ENCODE measurements at places on chromosomes 1 and 21.
A peak's percentile ranks its signal among the peaks of the same experiment; 100 is the strongest.

GRCh38 chr21:26443867-26444266, 129.2 kb downstream of the CYYR1 start:
- H3K36me3 ChIP-seq: no peaks in the 10 kb centered on the region
- no peak for DNase-seq
- no peak overlapping the region for H3K4me3 ChIP-seq
- H3K27ac ChIP-seq: no peak overlapping the region
- H3K27me3 ChIP-seq: no peaks in the 10 kb centered on the region

- peaks cover 4% of the 10 kb centered on the region for H3K4me1 ChIP-seq
- no peak overlapping the region for H3K27ac ChIP-seq
- H3K36me3 ChIP-seq: no peaks in the 10 kb centered on the region
These were observed 169.1 kb downstream of the TRIM33 start for GRCh38 chr1:114341856-114342255.

GRCh38 chr1:83990734-83991133, 8.2 kb downstream of the TTLL7 start:
- H3K4me1 ChIP-seq: no peaks in the 10 kb centered on the region
- no peaks in the 10 kb centered on the region for H3K36me3 ChIP-seq
- no peak overlapping the region for H3K4me3 ChIP-seq
- no peak overlapping the region for H3K27ac ChIP-seq
- no peaks in the 10 kb centered on the region for H3K27me3 ChIP-seq
- no peak for DNase-seq

DNA sequence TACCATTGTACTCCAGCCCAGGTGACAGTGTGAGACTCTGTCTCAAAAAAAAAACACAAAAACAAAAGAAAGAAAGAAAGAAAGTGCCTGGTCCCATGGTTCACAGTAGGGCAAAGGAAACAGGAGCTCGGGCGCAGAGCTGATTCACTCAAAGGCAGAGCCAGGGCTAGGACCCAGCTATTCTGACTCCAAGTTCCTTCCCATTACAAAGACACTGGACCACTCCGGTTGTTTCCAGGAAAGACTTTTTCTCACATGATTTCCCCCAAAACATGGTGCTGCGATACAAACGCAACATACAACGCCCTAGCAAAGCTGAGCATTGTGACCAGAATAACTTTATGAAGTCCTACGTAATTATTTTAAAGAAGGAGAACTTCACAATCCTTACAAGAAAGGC, 10.7 kb downstream of the ABCG1 start:
- H3K27ac ChIP-seq: peak overlapping the region; percentile 67
- DNase-seq: no peak
- H3K4me3 ChIP-seq: no peak overlapping the region
- H3K36me3 ChIP-seq: peaks cover 16% of the 10 kb centered on the region

GRCh38 chr1:76471536-76471935, 395.7 kb upstream of the ST6GALNAC5 start:
- H3K27me3 ChIP-seq: no peaks in the 10 kb centered on the region
- H3K4me1 ChIP-seq: no peaks in the 10 kb centered on the region
- H3K36me3 ChIP-seq: no peaks in the 10 kb centered on the region

DNA sequence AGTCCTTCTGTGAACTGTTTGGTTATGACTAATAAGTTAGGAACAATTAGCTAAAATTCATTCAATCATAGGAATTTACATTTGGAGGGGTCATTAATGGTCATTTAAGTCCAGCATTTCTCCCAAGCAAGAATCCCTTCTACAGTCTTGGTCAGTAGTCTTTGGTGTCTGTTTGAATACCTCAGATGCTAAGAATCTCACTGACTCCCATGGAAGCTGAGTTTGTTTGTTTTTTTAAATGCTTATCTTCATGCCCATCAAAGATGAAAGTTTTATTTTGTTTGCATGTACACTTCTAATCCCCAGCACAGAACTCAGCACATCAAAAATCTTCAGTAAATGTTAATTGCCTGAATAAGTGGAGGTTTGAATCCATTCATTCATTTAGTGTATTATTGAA, 41.3 kb upstream of the SLC44A3 start:
- no peaks in the 10 kb centered on the region for H3K27me3 ChIP-seq
- no peaks in the 10 kb centered on the region for H3K36me3 ChIP-seq
- no peaks in the 10 kb centered on the region for H3K4me1 ChIP-seq

DNA sequence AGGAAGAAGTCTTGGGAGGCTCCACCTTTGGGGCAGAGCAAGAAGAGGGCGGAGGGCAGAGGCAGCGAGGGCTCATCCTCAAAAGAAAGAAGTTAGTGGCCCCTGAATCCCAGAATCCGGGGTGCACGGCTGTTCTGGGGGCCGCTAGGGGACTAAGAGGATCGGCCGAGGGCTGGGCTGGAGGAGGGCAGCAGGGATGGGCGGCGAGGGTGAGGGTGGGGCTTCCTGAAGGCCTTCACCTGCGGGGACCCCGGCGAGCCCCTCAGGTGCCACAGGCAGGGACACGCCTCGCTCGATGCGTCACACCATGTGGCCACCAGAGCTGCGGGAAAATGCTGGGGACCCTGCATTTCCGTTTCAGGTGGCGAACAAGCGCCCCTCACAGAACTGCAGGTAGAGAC, 23.9 kb downstream of the COL6A1 start:
- no peak overlapping the region for H3K4me3 ChIP-seq
- no peaks in the 10 kb centered on the region for H3K4me1 ChIP-seq
- no peaks in the 10 kb centered on the region for H3K27me3 ChIP-seq
- H3K27ac ChIP-seq: no peak overlapping the region

- H3K36me3 ChIP-seq: peaks cover 98% of the 10 kb centered on the region
- H3K27ac ChIP-seq: no peak overlapping the region
- DNase-seq: no peak
- no peak overlapping the region for H3K4me3 ChIP-seq
- H3K4me1 ChIP-seq: no peaks in the 10 kb centered on the region
- no peaks in the 10 kb centered on the region for H3K27me3 ChIP-seq
These were observed 23.5 kb downstream of the RNF223 start for GRCh38 chr1:1050577-1051052.

DNA sequence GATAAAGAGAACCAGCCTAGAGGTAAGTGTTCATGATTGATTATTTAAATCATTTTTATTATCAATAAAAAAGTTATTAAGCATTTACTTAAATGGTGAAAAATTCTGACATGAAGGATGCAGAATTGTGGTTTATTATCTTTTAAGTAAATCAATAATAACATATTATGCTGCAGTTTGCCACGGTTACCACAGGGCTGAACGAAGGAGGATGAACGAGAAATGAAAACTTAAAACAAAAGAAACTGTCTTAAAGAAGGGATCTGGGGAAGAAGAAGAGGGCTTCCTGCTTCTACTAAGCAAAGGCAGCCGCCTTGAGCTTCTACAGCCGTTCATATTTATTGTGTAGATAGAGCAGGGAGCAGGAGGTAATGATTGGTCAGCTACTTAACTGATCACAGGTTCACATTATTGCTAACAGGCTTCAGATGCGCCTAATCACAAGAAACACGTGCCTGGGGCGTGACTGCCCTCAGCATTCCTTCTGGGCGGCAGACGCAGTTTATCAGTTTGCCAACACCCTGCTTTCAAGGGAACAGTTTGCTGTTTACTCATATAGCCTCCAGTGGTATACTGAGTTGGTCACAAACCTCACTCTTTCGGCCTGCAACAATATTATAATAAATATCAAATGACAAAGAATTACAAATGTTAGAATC, 5.8 kb upstream of the FNBP1L start:
- peaks cover 8% of the 10 kb centered on the region for H3K4me1 ChIP-seq
- H3K4me3 ChIP-seq: no peak overlapping the region
- H3K27ac ChIP-seq: no peak overlapping the region

- H3K4me1 ChIP-seq: peaks cover 53% of the 10 kb centered on the region
- H3K4me3 ChIP-seq: no peak overlapping the region
- no peak overlapping the region for H3K27ac ChIP-seq
- no peaks in the 10 kb centered on the region for H3K36me3 ChIP-seq
- no peaks in the 10 kb centered on the region for H3K27me3 ChIP-seq
These were observed 150.3 kb upstream of the SPAG17 start for GRCh38 chr1:118335331-118335732.

GRCh38 chr1:93814059-93814794, 64.8 kb downstream of the DNTTIP2 start:
- no peak overlapping the region for H3K4me3 ChIP-seq
- H3K4me1 ChIP-seq: no peaks in the 10 kb centered on the region
- no peak overlapping the region for H3K27ac ChIP-seq
- no peaks in the 10 kb centered on the region for H3K36me3 ChIP-seq

- H3K4me3 ChIP-seq: no peak overlapping the region
- no peak overlapping the region for H3K27ac ChIP-seq
These were observed 93.9 kb upstream of the ADGRL4 start for GRCh38 chr1:79100385-79100784.

DNA sequence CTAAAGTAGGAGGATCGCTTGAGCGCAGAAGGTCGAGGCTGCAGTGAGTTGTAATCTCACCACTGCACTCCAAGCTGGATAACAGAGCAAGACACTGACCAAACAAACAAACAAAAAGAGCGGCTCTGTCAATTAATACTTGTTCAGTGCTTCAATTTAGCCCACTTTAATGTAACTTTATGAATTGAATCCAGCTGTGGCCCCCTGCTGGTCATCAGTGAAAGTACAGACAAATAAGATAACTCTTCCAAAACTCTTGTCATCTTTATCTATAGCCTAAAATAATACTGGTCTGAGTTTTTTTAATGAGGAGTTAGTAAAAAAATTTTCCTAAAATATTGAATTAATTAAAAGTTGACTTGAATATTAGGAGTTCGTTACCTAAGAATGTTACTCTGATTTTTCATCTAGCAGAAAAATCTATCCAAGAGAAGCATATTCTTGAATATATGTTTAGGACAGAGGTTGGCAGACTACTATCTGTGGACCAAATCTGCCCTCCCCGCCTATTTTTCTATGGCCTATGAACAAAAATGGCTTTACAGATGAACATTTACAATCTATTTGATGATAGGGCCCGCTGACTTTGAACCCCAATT, 26.1 kb downstream of the ATP5PF start:
- H3K27me3 ChIP-seq: no peaks in the 10 kb centered on the region
- DNase-seq: no peak
- H3K27ac ChIP-seq: no peak overlapping the region
- H3K4me1 ChIP-seq: no peaks in the 10 kb centered on the region
- no peak overlapping the region for H3K4me3 ChIP-seq

- H3K4me1 ChIP-seq: no peaks in the 10 kb centered on the region
- no peak for DNase-seq
- no peak overlapping the region for H3K4me3 ChIP-seq
- no peaks in the 10 kb centered on the region for H3K36me3 ChIP-seq
These were observed 476.7 kb downstream of the LTN1 start for GRCh38 chr21:28516021-28516420.

DNA sequence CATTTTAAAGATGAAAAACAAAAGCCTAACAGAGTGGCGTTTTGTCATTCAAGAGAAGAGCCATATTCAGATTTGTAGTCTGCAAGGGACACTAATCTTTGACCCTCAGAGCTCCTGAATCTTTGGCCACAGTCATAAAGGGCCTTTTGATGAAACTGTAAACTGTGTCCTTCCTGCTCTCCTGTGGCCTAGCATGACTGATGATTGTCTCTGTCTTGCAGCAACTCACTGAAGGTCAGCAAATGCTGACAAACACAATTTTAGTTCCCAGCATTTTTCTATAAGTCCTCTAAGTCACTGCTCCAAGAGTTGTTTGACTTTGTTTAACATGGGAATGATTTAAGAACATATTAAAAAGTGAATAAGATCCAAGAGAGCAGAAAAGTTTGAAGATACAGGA, 55.3 kb upstream of the PRELP start:
- no peaks in the 10 kb centered on the region for H3K36me3 ChIP-seq
- no peaks in the 10 kb centered on the region for H3K27me3 ChIP-seq
- no peaks in the 10 kb centered on the region for H3K4me1 ChIP-seq
- no peak overlapping the region for H3K4me3 ChIP-seq
- H3K27ac ChIP-seq: no peak overlapping the region
- DNase-seq: no peak

DNA sequence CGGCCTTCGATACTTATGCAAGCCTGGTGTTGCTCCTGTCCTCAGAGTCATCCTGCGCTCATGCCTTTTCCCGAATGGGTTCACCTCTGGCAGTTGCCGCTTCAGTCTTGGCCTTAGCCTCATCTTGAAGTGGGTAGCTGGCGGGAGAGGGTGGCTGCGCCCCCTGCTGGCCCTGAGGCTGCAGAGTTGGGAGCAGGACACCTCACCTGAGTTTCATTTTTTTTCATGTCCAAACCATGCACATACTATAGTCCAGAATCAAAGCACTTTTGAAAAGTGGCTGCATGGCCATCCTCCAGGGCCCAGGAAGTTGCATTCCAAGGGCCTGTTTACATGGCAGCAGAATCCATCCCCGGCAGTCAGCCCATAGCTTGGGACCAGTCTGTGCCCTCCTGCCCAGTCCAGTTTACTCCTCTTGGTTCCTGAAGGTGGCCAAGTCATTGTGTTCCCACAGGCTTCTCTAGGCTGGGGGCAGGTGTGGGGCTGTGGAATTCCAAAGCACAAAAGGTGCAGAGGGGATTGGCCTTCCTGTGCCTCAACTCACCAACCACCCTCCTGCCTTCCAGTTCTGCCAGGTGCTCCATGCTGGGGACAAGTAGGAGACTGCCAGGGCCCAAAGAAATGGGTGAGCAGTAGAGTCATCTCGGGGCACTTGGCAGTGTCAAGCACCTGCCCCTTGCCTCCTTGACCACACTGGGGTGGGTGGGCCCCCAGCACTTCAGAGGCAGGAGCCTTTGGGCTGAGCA, 44.0 kb downstream of the YARS1 start:
- no peaks in the 10 kb centered on the region for H3K27me3 ChIP-seq
- H3K27ac ChIP-seq: peak overlapping the region; percentile 37
- peaks cover 4% of the 10 kb centered on the region for H3K4me1 ChIP-seq
- no peak overlapping the region for H3K4me3 ChIP-seq

DNA sequence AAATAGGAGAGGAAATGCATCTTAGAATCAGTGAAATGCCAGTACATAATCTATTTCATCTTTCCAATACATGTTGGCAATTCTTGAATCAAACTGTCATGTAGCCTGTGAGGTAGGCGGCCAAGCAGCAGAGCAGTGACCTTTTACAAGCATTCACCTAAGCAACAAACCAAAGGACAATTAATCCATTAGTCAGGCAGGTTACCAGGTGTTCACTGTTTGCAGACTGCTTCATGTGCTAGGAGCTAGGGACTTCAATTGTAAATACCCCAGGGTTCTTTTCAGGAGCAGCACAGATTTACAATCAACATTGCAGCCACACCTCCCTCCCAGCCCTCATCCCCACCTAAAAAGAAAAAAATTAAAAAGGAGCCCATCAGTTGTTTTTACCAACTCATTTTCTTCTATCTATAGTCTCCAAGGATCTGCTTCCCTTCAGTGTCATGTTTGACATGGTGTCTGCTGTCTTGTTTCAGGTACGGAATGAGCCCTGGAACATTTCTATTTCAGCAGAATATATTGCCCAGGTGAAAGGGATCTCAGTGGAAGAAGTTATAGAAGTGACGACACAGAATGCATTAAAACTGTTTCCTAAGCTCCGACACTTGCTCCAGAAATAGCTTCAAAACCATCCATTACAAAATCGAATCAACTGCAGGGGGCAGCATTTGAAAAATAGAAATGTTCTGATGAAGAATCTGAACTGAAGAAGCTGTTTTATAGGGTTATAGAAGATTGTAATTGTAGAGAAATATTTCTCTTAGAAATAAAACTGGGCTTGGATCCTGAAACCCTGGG, 23.0 kb downstream of the TATDN3 start:
- H3K36me3 ChIP-seq: no peaks in the 10 kb centered on the region
- peaks cover 7% of the 10 kb centered on the region for H3K4me1 ChIP-seq
- H3K27ac ChIP-seq: no peak overlapping the region
- no peaks in the 10 kb centered on the region for H3K27me3 ChIP-seq
